ENCODE measurements at places on chromosomes 1 and 21.

- DNase-seq, result no peak
Observed at GRCh38 chr21:35136586-35137219, 87.6 kb upstream of the RUNX1 start.

GRCh38 chr1:235421751-235422150, 54.5 kb downstream of the TBCE start:
- DNase-seq, result no peak

DNA sequence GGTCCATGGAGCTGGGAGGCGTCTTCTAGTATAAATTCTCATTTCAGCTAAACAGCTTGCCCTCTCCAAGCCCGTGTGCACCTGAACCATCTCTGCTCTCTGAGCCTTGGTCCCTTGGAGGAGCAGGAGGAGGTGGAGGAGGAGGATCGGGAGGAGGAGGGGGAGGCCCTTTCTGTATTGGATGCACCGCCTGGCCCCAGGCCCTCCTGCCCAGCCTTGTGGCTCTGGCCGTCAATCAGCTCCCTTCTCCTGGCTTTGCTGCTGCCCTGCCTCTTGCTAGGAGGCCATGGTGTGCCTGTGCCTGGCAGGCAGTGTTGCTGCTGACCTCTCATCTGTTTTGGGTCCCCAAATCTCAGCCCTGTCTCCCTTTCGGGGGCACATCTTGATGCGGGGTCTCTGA, 9.0 kb downstream of the COL18A1 start:
- DNase-seq, result no peak

DNA sequence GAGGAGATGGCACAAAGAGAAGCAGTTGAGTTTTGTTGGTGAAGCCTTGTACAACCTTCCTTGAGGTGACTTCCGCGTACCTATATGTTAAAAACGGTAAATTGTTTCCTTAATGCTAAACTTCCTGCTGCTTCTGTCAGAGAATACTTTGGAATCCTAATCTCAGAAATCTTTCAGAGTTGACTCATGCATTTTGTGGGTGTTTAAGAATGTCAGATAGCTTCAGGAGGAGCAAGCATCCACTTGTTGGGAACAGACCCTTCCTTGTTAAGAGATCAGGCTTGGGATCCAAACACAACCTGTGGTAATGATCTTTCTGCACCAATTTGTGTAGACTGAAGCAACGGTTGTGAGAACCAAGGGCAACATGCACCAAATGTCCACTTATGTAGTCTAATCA, 29.5 kb downstream of the AK4 start:
- no peak for DNase-seq

DNA sequence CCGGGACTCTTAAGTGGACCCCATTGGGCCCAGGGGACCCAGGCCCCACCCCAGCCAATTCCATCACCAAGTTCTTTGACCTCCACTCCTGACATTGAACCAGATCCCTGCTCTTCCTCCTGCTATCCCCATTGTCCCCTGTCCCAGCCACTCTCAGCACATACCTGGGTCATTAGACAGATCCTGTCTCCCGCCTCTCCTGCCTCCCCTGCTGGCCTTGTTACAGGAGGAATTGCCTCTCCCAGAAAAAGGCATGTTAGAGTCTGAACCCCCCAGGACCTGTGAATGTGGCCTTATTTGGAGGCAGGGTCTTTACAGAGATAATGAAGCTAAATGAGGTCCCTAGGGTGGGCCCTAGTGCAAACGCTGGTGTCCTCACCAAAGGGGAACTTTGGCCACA, 301.9 kb downstream of the NPHP4 start:
- DNase-seq, result no peak

- DNase-seq, result no peak
Observed at GRCh38 chr1:176656257-176656995, 193.5 kb downstream of the PAPPA2 start.

GRCh38 chr1:75273110-75273509, 138.9 kb downstream of the LHX8 start:
- DNase-seq, result no peak

Measured in CD4-positive, alpha-beta T cell treated with Interleukin-4 for 1 hour (primary cell).